ENCODE measurements at places on chromosomes 16 and 17.

- DNase-seq, result peak; percentile 48
Measured at GRCh38 chr16:28491230-28491969, 474 bp downstream of the CLN3 start.

DNA sequence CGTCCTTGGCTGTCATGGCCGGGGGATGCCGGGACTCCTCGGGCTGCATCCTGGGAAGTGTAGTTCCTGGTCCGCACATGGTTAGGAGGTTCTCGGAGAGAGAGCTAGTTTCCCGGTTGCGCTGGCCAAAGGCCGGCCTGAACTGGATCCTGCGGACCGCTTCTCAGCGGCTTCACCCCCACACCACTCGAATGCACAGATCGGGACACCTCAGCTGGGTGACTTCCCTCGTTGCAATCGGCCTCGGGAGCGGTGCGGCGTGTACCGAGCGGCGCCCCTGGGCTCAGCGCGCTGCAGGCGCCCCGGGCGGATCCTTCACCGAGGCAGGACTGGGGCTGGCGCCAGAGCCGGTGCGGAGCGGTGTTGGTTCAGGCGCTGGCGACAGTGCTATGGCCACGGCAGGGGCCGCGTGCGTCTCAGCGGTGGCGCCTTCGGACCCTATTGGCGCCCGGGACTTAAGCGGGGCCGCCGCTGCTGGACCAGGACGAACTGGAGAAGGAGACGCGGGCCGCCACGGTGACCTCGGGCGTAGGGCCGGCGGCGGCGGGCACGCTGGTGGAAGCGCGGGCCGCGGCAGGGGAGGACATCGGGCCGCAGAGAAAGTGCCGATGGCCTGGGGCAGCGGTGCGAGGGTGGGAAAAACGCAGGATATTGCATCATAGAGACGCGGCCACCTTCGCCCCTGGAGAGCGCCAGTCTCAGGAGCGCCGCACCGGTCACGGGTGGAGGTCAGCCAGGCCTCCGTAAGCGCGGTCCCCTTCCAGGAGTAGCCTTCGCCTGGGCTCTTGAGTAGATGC is 11.4 kb downstream of the ZNF629 start:
- peak; percentile 95 for DNase-seq

- no peak for DNase-seq
Measured at GRCh38 chr16:62963846-62964245, 927.6 kb upstream of the CDH8 start.

DNA sequence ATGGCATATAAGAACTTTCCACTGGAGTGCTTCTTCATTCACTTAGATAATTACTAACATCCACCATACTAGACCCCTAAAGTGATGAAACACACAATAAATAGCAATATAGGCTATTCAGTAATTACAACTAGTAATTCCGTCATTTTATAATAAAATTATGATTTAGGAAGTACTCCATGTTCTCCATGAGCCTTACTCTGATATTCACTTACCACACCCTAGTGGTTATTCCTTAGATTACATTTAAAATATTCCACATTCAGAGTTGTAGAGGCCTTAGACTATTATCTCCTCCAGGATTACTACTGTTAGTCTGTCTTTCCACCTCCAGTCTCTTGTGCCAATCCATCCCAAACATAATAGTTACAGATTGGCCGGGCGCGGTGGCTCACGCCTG is 62.4 kb downstream of the STH start:
- DNase-seq, result no peak

- DNase-seq, result no peak
Measured at GRCh38 chr17:78766743-78767294, 15.3 kb downstream of the CYTH1 start.

Data from HuH-7 (cell line).